ENCODE measurements at places on chromosomes 6 and 20.

DNA sequence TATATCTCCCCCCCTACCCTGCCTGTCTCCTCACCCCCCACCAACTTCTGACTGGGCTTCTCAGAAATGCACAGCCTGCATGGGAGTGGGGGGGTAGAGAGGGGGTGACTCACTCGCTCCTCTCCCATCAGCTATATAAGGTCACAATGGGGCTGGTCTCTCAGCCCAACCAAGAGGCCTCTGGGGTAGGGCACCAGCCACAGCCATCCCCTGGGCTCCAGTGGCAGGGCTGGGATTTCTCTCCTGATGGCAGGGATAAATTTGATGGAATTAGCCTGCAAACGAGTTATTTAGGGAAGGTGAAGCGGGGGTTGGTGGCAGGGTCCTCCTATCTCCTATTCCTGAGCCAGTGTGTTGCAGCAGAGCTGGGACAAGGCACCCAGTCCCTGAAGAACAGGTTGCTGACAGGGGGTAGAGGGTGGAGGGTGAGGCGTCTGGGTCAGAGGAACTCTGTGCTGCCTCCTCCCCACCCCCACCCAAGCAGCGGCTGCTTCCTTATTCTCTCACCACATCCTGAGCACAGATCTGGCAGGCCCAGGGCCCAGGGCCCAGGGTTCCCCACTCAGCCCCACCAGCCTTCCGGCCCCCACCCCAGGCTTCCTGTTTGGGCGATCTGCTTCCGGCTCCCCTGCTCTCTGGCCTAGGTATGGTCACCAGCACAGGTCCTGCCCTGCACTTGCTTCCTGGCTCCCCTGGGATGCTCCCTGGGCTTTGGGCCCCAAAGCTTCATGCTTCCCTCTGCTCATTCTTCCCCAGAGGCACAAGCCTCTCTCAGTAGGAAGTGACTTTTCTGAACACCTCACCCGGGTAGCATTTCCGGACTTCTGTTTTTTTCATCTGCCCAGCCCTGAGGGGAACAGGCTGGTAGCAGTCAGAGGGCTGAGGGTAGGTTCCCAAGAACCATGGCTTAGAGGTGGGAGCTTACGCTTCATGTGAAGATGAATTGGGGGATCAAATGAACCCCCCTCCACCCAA, 4.0 kb downstream of the PPP1R18 start:
- DNase-seq, result no peak

- DNase-seq, result no peak
Observed at GRCh38 chr6:136014454-136015437, 163.2 kb downstream of the PDE7B start.

GRCh38 chr6:165999279-165999678, 168.4 kb downstream of the TBXT start:
- DNase-seq, result no peak

- DNase-seq, result no peak
Observed at GRCh38 chr20:6784210-6784631, 16.7 kb downstream of the BMP2 start.

DNA sequence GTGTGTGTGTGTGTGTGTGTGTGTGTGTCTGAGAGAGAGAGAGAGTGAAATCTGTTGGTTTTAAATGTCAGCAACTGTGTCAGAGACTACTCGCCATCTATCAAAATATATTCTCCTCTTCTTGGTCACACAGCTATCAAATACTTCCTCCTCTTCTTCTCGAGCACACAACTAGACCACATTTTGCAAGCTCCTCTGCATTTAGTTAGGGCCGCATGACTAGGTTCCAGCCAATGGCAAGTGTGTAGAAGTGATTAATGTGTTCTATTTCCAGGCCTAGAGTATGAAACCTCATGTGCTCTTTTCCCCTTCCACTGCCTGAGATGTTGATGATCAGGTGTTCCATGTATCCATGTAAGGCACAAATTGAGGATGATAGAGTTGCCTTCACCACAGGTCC, 278.5 kb upstream of the MARCKS start:
- no peak for DNase-seq

DNA sequence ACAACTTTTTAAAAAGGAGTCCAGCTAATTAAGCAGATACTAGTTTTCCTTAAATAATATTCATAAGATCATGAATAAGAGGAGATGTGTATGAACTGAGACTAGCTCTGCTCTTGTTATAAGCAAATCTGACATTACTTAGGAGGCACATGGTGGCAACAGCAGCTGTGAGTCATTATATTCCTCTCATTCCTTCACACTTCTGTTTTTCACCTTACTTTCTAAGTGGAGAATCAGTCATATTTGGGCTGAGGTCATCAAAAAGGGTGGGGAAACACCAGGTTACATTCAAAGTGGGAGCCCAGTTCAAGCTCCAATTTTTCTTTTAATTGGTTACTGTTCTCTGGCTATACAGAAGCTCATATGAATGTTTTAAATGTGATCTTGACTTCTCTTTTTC, 6.0 kb upstream of the RIPPLY2 start:
- DNase-seq, result no peak

- DNase-seq, result peak; percentile 77
Observed at GRCh38 chr20:49484180-49485140, 2.0 kb upstream of the KCNB1 start.

- no peak for DNase-seq
Observed at GRCh38 chr20:23344336-23344735, 6.3 kb upstream of the NXT1 start.

Data from renal pelvis (tissue), 12 donors.